ENCODE measurements at places on chromosomes 16 and 17.

DNA sequence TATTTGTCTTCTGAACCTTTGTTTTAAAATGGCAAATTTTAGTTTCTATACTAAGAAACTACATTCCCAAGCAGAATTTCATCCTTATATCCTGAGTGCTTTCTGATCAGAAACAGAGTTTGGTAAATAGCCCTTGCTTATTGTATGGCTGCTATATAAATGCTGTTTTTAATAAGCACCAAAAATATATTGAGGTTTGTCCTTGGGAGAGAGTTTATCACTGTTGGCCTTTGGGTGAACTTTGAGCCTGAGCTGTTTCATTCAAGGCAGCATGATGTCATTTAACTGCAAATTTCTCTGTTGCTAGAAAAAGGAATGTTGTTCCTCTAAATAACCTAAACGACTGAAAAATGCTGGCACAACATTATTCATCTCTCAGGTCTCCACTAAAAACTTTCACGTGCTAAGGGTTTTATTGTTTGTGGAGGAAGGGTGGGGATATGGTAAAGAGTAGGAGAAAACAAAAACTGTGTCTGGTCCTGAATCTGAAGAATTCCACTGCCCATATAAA, 334.3 kb upstream of the TBX2 start:
- DNase-seq: no peak

DNA sequence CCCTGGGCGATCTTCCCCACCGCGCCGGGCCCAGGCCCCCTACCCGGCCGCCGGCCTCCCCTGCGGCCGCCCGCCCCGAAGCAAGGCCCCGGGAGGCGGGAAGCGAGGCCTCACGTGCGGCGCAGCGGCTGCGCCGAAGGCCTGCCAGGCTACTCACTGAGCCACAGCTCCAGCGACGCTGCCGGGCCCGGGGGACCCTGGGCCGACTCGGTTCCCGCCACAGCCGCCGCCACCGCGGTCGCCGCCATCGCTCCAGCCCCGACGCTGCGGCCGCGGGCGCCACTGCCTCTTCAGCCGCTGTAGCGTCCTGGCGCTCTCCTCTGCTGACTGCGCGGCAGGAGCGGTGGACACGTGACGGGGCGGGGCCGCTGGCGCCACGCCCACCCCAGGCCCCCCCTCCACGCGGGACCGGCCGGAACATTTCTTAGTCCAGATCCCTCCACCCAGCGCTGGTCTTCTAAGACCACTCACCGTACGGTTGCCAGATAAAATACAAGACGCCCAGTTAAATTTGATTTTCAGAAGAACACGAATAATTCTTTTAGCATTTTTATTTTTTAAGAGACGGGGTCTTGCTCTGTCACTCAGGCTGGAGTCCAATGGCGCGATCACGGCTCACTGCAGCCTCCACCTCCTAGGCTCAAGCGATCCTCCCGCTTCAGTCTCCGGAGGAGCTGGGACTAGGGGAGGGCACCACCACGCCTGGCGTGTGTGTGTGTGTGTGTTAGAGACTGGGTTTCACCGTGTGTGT, at the start of gene GGA2:
GGA2 (minus strand) TSS at position 331 of the 751 bp plus-strand sequence; CDS start at position 248, 83 bp downstream.
- peak; percentile 72 for DNase-seq

- DNase-seq: no peak
Measured at GRCh38 chr17:34813290-34813689, 148.0 kb downstream of the CCT6B start.

- DNase-seq: peak; percentile 62
Measured at GRCh38 chr17:10646392-10646990, 10.6 kb downstream of the MYH3 start.

- no peak for DNase-seq
Measured at GRCh38 chr16:82580298-82580890, 46.4 kb upstream of the CDH13 start.

GRCh38 chr17:18859256-18859655, 1.3 kb downstream of the PRPSAP2 start:
- DNase-seq: no peak

DNA sequence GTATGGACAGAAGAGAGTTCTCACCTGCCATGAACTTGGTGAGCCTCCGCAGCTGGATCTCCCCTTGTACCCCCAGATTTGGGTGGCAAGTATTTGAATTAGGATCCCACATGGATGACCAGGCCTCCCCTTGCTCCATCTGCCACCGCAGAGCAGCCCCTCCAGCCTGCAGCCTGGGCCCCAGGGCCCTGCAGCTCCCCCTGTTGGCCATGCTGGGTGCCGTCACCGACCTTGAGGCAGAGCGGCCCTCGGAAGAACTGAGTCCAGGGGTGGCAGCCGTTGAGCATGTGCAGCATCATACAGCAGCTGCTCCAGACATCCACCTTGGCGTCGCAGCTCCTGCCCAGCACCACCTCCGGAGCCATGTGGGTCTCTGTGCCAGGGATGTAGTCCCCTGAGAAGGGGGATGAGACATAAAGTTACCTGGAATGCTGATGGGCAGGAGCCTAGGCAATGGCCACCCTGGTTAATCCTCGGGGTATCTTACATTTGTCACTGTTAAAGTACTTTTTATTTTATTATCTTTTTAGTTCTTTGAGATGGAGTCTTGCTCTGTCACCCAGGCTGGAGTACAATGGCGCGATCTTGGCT, 9.0 kb upstream of the SPATA32 start:
- DNase-seq: no peak

DNA sequence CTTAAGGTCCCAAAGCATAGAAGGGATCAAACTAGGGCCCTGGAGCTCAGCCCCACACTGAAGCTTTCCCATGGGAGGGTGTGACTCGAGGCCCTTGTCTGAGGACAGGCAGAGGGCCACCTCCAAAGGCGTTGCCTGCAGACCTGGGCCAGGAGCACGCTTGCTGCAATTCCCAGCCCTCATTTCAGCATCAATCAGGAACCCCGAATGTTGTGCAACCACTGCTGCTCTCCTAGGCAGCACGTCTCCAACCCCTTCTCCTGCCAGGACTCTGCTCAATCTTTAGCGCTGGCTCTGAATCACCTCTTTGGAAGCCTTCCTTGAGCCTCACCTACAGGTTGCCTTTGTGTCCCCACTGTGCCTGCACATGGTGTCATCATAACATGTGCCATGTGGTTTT, 14.0 kb upstream of the ATP2C2 start:
- no peak for DNase-seq

DNA sequence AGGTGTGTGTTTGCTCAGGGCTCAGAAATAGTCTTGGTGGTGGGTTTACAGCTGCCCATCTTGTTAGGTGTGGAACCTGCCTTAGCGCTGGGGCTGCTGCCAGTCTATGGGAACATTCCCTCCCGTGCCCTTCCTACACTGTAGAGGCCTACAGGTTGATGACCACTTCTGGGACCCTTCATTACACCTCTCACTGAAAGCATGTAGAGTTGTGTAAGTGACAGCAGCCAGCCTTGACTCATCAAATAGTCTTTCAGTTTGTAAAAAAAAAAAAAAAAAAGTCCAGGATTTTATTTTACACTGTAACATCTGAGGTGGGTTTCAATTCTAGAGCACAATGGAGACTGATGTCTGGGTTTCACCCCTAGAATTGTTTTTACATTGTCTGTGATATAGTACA, 193.9 kb downstream of the SPECC1 start:
- DNase-seq: no peak

DNA sequence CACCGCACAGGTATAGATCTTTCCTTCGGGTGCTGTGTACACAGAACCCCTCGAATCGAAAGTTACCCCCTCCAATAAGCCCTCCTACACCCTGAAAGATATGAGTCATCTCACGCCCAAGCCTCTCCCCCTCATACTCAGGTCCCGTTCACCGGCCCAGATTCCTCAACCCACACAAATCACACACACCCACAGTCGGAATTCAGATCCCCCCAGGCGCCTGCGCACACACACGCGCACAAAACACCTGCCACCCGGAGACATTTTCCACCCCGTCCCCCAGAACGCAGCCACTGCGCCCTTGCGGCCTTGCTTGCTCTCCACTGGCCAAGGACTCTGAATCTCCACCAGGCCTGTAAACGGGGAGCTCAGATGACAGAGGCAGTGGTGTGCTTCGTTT, 4.9 kb downstream of the JPH3 start:
- no peak for DNase-seq

GRCh38 chr17:37158290-37158689, 209.5 kb downstream of the AATF start:
- no peak for DNase-seq

GRCh38 chr17:56761387-56761786, 72.3 kb downstream of the C17orf67 start:
- no peak for DNase-seq

DNA sequence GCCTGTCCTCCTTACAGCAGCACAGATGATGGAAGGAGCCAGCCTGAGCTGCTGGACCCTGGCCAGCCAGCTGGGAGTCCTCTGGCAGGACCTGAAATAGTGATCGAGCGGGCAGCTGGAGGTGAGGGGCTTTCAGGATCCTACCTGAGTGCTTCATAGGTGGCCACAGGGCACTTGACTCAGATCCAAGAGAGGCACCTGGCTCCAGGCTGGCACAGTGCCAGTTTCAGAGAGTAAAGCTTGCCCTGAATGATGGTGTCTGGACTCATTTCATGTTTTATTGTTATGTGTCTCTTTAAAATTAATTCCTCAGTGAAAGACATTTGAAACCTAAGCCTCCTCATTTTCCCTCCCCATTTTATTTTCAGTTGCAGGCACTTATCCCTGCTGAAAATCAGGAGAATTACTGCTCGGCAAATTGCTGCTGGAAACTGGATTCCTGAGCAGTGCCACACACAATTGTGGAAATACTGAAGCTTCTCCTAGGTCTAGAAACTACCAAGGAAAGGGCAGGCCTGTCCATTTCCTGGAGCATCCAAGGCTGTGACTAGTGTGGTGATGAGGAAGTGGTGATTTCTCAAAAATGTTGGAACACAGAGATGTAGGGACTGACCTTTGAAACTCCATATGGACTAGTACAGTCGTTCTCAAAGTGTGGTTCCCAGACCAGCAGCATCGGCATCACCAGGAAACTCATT, 16.1 kb upstream of the ADAMTS18 start:
- DNase-seq: no peak

DNA sequence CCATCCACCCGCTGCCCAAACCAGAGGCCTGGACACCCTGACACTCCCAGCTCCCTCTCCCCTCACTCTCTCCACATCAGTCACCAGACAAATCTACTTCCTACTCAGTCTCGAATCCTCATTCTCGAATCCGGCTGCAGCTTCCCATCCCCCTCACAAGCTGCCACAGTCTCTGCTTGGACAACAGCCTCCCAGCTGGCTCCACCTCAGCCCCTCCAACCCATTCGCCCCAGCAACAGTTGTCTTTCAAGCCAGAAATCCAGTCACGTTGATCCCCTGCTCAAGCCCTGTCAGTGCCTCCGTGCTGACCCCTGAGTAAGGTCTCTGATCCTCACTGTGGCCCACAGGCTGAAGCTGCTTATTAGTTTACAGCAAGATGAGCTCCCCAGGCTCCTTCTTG, 44.2 kb upstream of the MTSS2 start:
- no peak for DNase-seq

- no peak for DNase-seq
Measured at GRCh38 chr17:28042657-28042720, at the start of gene NLK. Gene NLK (plus strand): TSS chr17:28042677. CDS start chr17:28042874, 197 bp downstream.

DNA sequence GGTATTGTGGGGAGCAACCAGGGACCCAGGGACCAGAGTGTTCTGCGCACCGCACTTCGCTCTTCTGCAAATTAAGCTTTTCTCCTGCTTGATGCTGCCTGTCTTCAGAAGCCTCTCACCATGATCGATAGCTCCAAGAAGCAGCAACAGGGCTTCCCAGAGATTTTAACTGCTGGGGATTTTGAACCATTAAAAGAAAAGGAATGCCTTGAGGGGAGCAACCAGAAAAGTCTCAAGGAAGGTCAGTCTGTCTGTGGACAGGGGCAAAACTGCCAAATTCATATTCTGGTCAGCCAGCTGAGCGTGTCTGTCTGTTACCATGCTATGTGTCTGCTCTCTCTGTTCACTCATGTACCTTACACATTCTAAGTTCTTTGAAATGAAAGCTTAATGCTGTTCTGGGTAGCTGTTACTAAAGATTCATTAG, 115.7 kb downstream of the MRTFB start:
- no peak for DNase-seq

Data from stimulated activated CD4-positive, alpha-beta T cell treated with anti-CD3 and anti-CD28 coated beads, Interleukin-1b, Interleukin-23, amount 100 ng/mL, for 24 hours (primary cell).